ENCODE measurements at places on chromosomes 11 and 22.

GRCh38 chr11:431921-432320 lies 9.9 kb downstream of the ANO9 start:
- DNase-seq = no peak

DNA sequence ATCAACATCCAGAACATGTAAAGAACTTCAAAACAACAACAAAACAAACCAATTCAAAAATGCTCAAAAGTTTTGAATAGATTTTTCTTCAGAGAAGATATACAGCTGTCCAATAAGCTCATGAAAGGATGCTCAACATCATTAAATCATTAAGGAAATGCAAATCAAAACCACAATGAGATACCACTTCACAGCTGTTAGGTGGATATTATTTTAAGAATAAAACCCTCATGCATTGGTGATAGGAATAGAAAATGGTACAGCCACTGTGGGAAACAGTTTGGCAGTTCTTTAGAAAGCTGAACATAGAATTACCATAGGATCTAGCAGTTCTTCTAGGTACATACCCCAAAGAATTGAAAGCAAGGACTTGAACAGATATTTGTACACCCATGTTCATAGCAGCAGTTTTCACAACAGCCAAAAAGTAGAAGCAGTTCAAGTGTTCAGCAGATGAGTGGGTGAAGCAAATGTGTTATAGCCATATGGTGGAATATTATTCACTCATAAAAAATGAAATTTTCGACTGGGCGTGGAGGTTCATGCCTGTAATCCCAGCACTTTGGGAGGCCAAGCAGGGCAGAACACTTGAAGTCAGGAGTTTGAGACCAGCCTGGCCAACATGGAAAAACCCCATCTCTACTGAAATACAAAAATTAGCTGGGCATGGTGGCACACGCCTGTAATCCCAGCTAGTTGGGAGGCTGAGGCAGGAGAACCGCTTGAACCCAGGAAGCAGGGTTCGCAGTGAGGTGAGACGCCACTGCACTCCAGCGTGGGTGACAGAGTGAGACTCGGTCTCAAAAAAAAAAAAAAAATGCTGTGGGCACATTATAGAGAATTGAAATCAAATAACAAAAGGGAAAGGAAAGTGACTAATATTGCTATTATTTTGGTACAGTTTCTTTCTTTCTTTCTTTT lies 42.9 kb downstream of the CBL start:
- no peak for DNase-seq

DNA sequence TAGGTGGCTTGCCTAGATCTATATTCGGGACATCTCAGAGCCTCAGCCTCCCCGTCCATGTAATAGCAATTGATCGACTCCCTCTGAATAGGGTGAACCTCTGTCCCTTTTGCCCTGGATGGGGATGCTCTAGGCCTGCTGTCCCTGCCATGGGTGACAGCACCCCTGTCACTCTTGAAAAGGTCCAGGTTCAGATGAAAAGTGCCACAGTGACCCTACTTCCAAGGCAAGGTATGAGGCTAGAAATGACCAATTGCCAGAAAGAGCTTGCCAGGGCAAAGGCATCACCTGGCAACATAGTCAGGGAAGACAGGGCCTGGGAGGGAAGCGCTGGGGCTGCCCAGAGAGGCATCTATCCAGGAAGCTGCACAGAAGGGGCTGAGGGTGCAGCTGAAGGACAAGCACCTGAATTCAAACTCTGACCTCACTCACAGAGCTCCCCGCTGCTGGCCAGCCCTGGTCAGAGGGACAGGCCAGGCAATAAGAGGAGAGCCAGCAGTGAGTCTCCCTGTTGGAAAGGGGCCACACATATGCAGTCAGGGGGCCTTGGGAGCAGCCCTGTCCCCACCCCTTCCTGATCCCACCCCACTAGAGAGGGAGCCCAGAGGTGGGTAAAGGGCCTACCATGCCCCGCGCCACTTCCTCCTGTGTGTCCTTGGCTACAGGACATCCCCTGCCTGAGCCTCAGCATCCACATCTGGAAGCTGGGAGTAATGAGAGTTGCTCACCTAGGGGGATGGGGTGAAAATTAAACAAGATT lies 9.0 kb upstream of the APOBEC3A start:
- no peak for DNase-seq

DNA sequence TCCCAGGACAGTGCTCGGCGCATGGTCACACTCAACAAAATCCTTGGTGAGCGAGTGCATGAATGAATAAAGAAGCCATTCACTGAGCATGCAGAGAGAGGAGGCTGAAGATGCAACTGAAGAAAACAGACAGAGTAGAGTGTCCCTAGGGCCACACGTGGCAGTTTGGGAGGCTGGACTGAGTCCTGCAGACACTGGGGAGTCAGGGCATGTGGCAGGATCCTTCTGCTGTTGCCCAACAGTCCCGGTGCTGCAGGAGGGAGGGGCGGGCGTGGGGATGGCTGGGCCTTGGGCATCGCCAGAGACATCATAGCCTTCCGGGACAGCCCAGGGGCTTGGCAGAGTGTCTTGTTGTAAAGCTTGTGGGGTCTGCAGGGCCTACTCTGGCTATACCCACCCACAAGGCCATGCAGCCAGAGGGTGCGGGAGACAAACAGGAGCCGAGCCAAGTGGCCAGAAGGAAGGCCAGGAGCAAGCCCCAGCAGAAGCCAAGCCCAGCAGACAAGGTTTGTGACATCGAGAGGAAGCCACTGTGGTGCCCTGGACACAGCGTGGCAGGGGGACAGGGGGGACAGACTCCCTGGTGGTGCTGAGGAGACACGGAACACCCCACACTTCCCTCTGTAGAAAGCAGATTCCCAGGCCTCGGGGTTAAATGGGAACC lies 26.7 kb upstream of the FBLN1 start:
- DNase-seq = no peak

DNA sequence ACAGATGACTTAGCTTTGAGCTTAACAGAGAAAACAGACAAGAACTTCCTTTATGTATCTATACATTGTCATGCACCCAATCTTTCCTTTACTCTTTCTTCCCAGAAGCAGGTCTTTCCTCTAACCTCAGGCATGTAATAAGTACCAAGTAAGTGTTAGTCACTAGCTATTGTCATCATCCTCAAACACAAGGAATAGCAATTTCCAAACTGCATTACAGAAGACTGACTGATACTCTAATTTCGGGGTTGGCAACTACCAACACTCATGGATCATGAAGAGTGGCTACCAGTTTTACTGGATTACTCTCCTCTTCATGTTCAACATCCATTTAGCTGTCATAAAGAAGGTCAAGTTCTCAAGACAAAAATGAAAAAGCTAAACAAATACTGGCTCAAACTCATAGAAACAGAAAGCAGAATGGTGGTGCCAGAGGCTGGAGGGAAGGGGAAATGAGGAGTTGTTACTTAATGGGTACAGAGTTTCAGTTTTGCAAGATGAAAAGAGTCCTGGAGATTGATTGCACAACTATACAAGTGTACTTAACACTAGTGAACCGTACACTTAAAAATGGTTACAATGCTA lies 111.6 kb downstream of the SIK3 start:
- DNase-seq = no peak

- no peak for DNase-seq
Measured at GRCh38 chr11:26755762-26756161, 33.9 kb upstream of the SLC5A12 start.

- no peak for DNase-seq
Measured at GRCh38 chr22:49011769-49012648, 815.7 kb downstream of the BRD1 start.

GRCh38 chr11:15824060-15824459 lies 532.3 kb downstream of the SOX6 start:
- no peak for DNase-seq

DNA sequence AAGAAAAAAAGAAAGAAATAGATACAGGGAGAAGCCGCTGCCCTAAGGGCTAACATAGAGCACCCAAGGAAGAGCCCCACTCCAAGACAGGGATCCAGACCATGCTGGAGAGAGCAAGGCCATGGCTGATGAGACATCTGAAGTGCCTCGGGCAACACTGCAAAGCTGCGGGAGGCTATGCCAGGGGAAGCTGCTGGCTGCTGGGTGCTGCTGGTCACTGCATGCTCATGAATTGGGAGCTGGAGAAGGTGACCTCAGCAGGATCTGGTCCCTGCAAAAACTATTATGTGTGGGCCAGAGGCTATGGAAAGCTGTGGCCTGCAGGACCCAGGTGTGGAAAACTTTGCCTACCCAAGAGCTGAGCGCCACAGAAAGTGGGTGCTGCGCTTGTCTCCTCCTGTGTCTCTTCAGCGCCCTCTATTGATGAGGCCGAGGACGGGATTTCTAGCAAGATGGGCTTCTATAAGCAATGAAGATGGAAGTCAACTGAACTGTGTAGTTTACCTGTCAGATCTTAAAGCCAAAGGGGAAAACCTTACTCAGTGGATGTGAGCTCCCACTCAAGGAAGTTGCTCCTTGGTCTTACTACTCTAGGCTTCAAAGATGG lies 17.3 kb upstream of the SLC29A2 start:
- peak; percentile 63 for DNase-seq

GRCh38 chr11:105152560-105152959 lies 13.0 kb upstream of the CARD18 start:
- DNase-seq = no peak

- DNase-seq = no peak
Measured at GRCh38 chr11:82750643-82751139, 17.0 kb upstream of the FAM181B start.

- DNase-seq = no peak
Measured at GRCh38 chr22:36455571-36456463, 25.6 kb downstream of the TXN2 start.

GRCh38 chr11:11253497-11253896 lies 99.6 kb downstream of the CSNK2A3 start:
- DNase-seq = no peak

GRCh38 chr11:116693102-116693570 lies 79.7 kb downstream of the BUD13 start:
- no peak for DNase-seq

DNA sequence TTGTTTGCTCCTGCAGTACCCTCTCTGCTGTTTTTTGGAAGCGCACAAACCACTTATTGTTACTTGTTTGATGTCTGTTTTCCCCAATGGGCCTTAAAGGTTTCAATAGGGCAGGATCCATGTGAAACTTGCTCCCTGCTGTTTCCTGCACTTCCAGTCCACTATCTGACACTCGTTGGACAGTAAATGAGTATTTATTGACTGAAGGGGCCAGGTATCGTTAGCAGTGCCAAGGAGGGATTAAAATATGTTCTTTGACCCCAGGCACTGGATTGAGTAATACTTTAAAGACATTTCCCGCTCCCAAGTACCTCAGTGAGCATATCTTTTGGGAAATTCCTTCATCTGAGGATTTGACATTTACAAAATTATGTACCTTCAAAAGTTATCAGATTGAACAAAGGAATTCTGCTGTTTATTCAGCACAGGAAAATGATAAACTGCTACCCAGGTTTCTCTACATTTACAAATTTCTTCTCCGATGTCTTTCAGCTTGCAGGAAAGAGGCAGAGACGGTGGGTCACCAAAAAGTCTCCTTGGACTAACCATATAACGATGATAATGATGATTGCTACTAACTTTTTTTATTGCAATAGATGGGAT lies 23.3 kb upstream of the OR9Q2 start:
- no peak for DNase-seq

DNA sequence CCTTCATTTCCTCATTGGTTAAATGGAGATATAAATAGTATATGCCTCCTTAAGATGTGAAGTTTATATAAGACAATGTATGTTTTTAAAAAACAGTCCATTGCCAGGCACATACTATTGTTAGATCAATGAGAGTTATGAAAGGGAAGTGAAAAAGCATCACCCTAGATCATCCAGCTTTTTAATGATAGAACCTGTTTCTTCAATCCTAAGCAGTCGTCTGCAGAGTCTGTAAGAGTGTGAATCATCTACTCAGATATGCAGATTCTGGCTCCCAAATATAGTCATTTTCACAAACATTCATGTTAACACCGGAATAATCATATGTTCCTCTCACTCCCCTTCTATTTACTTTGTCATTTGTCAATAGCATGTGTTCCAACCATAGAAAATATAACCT lies 65.3 kb upstream of the SLN start:
- DNase-seq = no peak

DNA sequence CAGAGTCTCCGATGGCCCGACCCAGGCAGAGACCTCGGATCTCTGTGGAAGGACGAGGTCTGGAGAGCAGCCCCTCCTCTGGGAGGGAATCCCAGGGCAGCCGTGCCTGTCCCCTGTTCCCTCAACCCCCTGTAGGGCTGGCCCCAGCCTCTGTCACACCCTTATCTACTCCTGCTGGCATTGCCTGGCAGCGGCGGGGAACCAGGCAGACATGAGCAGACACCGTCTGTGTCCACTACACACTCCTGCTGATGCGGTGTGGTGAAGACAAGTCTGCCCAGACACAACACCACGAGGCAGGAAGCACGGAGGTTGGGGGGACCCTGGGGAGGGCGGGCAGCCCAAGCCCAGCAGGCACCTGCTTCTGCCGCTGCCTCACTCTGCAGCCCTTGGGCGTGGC lies 52.5 kb upstream of the A4GALT start:
- DNase-seq = no peak

DNA sequence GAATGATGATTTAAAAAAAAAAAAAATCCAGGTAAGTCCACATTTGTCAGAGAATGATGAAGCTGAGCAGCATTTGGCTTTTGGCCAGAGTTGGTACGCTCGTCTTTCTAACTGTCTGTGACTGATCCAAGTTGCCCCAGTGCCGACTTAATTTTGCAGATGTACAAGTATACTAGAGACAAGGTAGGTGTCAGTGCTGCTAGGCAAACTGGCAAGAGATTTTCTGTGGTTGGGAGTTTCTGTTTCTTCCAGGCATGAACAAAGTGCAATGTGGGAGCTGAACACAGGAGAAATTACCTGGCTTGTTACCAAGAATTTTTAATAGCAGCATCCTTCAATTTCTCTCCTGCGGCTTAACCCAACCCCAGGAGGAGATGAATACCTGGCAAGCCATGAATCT lies 307.7 kb downstream of the BUD13 start:
- DNase-seq = no peak

DNA sequence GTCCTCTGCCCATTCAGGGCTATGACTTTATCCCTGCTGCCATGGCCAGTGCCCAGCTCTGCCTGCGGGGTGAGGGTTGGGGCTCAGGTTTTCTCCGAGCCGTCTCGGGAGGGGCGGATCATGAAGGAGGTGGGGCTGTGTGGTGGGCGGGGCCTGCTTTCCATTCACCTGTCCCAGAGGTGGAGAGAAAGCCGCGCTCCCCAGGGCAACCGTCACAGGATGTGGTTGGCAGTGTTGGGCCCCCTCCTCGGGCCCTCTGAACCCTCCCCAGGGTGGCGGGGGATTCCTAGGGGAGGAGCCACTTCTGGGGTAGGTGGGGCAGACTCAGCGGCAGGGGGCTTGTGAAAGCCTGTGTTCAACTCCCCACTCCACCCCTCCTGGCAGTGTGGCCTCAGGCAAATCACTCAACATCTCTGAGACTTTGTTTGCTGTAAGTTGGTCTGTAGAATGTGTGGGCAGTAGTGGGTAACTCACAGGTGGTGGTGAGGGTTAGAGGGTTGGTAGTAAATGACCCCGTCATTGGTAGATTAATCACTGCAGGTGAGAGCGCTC lies 50.3 kb downstream of the CD6 start:
- DNase-seq = peak; percentile 82

DNA sequence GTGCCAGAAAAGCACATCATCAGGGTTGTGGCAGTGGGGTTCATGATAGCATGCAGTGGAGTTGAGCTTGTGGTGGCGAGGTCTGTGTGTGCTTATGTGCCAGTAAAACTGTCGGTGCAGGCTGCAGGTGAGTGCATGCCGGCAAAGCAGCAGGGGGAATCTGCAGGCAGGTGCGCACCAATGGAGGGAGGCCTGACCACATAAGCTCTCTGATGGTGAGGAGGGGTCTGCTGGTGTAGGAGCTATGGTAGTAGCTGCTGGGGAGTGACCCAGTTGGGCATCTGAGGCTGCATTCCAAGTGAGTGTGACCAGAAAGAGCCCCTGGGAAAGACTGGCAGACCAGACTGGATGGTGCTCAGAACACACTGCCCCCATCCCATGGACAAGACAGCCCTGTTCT lies 121.5 kb downstream of the CNTN5 start:
- DNase-seq = no peak

- DNase-seq = no peak
Measured at GRCh38 chr11:95229199-95229992, 1.6 kb downstream of the SESN3 start.
